ENCODE measurements at places on chromosomes 11 and 22. TPM values are rescaled to one million over a fixed set of nuclear protein-coding genes. Genes with fewer than 3 reads are reported as not detected.

The ROBO4 gene
- not detected for total RNA-seq

The MALAT1 gene
- total RNA-seq = 68.8 TPM

The INS gene
- not detected for total RNA-seq

The PRG3 gene
- not detected for total RNA-seq

The UPB1 gene
- not detected for total RNA-seq

All from A549 treated with dexamethasone at 1 μM for 4 hours (cell line).